COLO829 (cell line): ENCODE measurements at places on chromosomes 3 and 15.

- DNase-seq: no peak
Measured at GRCh38 chr3:119236756-119237155, 3.9 kb downstream of the B4GALT4 start.

DNA sequence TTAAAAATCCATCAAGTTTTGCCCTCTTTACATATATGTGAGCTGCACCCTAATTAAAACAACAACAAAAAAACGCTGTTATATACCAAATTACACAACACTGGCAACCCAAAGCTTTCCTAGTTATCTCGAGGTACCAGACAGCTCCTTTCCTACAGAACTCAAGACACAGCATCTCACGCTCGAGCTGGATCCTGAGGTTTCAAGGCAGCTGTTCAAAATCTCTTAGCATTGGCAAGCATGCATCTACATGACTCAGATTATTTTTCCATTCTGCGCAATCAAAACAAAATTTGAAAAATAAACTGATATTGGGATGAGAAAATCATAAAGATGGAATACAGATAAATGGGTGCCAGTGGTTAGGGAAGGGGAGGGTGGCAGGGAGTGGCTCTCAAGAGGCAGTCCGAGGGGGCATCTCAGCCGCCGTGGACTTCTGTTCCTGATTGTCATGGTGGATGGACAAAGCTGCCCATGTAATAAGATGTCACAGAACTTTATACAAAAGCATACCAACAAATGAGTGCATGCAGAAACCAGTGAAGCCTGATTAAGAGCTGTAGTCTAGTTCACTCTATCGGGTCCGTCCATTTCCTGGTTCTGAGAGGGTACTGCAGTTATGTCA lies 91.5 kb downstream of the ADAMTS17 start:
- no peak for DNase-seq

- DNase-seq: no peak
Measured at GRCh38 chr3:194631696-194632095, 1.5 kb downstream of the TMEM44 start.

- no peak for DNase-seq
Measured at GRCh38 chr3:196793246-196793645, 53.6 kb downstream of the PAK2 start.

- DNase-seq: no peak
Measured at GRCh38 chr3:170759511-170760173, 110.4 kb downstream of the RPL22L1 start.

DNA sequence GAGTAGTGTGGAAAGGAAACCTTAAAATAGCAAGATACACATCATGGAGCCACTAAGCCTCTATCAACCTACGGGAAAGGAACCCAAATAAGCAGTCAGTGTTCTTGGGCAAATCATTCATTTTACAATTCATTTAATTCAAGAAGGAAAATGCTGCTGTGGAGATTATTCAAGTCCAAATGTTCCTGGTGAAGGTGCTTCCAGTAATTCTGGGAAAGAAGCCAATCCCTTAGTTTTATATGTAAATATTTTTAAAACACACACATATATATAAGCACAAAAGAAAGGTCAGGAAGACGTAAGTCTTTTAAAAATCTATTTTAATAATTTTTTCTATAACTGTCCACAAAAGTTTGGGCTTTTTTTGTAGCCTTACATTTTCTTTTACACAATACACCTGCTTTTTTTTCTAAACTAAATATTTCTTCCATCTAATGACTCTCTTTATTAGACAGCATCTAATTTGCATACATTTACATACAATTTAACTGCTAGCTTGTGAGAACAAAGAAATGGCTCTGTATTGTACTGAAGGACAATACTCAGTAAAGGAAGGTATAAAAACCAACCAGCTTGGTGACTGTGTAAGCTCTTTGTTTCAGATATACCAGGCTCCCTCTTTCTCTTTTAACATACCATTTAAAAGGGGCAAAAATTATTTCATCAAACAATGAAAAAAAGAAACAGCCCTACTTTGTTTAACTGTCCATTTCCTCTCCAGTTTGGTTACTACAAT lies 269.5 kb downstream of the ZBTB20 start:
- no peak for DNase-seq

DNA sequence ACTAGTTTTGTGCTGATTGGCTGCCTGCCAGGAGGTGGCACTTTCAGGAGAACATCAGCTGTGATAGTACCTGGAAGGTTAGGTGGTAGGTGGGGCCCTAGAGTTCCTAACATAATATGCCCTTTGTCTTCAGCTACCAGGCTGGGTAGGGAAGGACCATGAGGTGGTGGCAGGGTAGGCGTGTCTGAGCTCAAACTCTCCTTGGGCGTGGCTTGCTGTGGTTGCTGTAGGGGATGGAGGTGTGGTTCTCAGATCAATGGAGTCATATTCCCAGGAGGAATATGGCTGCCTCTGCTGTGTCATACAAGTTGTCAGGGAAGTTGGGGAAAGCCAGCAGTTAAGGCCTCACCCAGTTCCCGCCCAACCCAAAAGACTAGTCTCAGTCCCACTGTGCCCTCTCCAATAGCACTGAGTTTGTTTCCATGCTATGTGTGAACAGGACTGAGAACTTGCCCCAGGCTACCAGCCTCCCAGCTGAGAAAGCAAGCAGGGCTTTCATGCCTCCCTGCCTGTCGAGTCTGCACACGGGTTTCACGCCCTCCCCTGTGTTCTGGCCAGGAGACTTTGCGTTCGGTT lies 107.7 kb downstream of the CHCHD4 start:
- DNase-seq: no peak

- no peak for DNase-seq
Measured at GRCh38 chr3:15499536-15499935, 22.0 kb downstream of the COLQ start.

GRCh38 chr3:3038201-3038991 lies 71.8 kb downstream of the IL5RA start:
- no peak for DNase-seq

DNA sequence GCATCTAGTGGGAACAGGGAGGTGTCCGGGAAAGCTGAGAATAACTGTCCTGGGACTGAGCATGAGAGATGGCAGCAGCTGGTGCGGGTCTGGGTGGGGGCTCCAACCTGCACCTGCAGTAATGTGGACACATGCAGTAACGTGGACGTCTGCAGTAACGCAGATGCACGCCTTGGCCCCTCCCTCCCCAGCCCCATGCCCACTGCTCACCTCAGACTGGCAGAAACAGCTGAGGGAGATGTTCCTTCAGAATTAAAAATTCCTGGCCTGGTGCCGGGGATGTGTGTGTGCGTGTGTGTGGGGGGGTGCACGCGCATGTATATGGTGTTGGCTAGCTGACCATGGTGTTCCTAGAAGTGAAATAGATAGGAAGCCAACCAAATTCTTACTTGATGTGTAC lies 86.7 kb upstream of the OXTR start:
- no peak for DNase-seq

DNA sequence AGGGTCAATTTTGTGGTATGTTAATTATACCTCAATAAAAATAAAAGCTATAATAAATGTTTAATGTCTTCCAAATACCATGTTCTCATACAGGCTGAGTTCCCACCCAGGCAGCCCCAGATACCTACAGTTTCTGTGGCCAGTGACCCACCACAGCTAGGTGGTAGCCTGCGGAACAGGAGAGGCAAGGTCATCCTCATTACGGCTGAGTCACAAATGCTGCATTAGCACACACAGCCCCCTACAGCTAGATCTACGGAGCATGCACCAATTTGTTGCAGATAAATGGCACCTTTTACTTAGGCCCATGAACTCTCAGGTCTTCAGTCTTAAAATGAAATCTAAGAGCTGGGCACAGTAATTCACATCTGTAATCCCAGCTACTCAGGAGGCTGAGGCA lies 5.1 kb downstream of the SPATA12 start:
- no peak for DNase-seq

GRCh38 chr15:38421069-38421690 lies 32.7 kb upstream of the FAM98B start:
- no peak for DNase-seq

GRCh38 chr3:94596887-94597566 lies 534.2 kb downstream of the NSUN3 start:
- no peak for DNase-seq

- no peak for DNase-seq
Measured at GRCh38 chr3:17307482-17307881, 422.7 kb downstream of the PLCL2 start.

DNA sequence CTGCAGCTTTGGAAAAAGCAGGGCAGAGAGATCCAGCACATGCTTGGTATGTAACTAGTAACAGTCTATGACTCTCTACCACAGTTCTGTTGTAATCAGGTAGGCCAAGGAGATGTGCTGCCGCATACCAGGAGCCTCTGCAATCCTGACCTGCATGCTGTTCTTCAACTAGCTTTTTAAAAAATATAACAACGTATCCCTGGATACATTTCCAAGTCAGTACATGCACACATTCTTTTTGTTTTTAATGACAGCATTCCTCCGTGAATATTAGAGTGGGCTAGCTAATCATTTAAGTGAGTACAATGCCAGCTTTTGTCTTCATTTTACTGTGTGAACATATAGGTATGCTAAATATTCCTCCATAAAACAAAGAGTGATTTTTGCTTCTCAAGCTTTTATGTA lies 437.8 kb downstream of the RBMS3 start:
- DNase-seq: peak; percentile 49

DNA sequence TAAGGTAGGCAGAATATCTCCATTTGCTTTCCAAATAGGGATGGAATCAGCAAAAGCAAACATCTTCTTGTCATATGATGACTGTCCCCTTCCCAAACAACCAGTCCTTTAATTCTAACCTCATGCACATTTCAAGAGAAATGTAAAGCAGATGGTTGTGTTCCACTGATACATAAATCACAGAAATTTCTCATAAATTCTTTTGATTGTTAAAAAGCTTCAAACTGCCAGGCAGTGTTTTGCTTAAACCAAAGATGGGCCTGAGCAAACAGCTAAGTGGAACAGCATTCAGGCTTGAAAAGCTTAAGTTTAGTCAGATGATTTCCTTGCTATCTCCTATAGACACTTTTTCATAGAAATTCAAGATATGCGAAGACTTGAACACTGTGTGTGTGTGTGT lies 74.3 kb upstream of the SOX2 start:
- no peak for DNase-seq

DNA sequence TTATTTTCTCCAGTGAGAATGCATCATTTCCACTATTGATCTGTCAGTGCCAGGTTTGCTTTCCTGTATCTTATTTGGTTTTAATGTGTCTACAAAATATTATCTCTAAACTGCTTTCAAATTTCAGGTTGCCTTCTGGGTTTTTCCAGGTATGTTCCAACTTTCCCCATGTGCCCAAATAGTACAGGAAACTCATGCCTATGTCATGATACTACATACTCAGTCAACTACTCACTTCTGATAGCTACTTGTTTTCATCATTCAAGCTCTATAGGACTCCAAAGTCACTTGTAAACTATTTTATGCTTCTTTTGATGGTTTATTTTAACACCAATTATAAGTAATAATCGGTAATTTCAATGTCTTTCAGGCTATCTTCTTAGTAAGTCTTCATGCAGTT lies 134.8 kb upstream of the TTC14 start:
- no peak for DNase-seq

- no peak for DNase-seq
Measured at GRCh38 chr3:87398168-87398801, 121.9 kb upstream of the POU1F1 start.
